Esophagus muscularis mucosa (tissue), 4 donors: ENCODE measurements at places on chromosomes 6 and 20. TPM values are rescaled to one million over a fixed set of nuclear protein-coding genes. Genes with fewer than 3 reads are reported as not detected.

DNA sequence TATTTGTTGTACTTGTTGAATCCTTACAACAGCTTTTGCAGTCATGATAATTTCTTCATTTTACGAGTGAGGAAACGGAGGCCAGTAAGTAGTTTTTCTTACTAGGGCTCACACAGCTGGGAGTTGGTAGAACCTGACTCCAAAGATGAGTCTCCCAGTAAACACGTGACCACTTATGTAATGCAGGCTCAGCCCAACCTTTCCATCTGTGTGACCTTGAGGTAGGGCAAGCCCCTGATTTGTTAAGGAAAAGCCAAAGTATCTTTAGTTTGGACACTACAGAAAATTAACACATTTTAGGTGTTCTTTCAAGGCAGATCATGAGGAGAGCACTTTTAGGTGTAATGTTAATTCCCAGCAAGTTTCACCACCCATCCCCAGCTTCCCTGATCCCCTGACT, 111.3 kb downstream of the LRRC1 start:
- H3K4me1 ChIP-seq = peaks cover 3% of the 10 kb centered on the region
- H3K27me3 ChIP-seq = no peaks in the 10 kb centered on the region
- peaks cover 4% of the 10 kb centered on the region for H3K36me3 ChIP-seq
- H3K27ac ChIP-seq = no peak overlapping the region
- DNase-seq = no peak

DNA sequence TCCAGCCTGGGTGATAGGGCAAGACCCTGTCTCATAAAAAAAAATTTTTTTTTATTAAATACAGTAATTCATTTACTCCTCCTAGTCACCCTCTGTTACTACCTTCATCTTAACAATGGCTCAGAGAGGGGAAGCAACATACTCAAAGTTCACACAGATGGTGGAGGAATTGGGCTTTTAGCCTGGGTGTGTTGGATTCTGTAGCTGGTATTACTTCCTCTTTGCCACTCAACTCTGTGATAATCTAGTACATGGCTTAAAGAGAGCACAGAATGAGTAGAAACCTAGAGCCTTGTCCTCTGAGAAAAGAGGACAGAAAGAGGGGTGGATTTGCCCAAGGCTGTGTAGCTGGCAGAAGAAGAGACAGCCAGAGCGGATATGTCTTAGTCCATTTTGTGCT, 96.6 kb downstream of the DLGAP4 start:
- H3K27ac ChIP-seq = no peak overlapping the region
- peaks cover 3% of the 10 kb centered on the region for H3K27me3 ChIP-seq
- DNase-seq = no peak
- H3K4me3 ChIP-seq = no peak overlapping the region
- H3K4me1 ChIP-seq = no peaks in the 10 kb centered on the region
- H3K36me3 ChIP-seq = no peaks in the 10 kb centered on the region

DNA sequence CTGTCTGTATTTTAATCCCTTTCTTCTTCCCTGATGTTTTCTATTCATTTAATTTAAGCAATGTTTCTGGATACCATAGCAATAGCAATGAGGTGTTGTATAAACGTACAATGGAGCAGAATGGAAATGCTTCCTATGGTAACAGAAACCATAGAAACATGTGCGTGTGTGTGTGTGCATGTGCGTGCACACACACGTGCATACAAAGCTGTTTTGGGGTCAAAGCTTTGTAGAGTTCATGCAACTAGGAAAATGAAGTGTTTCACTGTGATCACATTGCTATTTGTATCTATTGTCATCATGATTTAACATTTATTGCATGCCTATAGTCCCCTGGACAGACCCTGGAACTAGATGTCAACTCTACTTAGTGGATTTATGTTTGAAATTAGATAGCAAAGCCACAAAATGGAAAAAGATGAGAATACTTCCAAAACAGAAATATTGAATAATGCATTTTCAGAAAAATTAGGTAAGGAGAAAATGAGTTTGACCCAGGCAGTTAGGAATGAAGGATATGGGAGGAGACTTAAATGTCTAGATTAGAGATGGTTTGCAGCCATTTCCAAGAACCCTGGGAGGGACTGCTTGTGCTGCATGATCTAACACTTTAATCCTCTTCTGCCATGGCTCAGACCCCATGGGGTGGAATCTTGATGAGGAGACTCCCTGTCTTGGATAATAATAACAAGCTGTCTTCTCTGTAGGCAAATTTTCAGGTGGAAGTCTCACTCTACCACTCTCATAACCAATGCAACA, 124.4 kb downstream of the TRMT11 start:
- no peaks in the 10 kb centered on the region for H3K36me3 ChIP-seq
- no peaks in the 10 kb centered on the region for H3K27me3 ChIP-seq
- no peak overlapping the region for H3K4me3 ChIP-seq
- peaks cover 13% of the 10 kb centered on the region for H3K4me1 ChIP-seq
- DNase-seq = no peak
- H3K27ac ChIP-seq = no peak overlapping the region

DNA sequence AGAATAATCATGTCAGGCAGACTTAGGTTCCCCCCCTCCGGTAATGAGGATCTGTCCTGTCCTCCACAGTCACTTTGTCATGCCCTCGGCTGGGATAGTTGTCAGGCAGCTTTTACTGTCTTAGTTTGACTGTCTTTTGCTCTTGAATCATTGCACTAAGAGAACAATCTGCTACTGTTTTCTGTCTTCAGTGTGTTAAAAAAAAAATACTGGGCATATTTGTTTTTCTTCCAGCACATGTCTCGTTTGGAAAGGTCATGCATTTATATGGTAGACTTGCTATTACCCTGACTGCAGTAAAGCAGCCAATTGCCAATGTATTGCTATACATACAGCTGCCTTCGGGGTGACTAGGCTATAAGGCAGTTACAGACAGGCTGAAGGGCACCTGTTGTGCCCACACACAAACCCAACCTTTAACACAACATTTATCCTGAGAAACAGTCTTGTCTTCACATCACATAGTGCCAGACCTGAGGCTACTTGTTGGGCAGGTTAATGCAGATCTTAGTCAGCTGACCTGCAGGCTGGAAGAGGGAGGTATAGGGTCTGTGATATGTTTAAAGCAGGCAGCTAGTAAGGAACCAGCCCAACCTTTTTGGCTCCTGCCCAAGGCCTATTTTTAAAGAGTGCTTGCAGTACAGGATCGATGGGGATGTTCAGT, 26.7 kb downstream of the ARFGEF3 start:
- no peak overlapping the region for H3K27ac ChIP-seq
- no peaks in the 10 kb centered on the region for H3K4me1 ChIP-seq
- H3K27me3 ChIP-seq = no peaks in the 10 kb centered on the region
- no peak overlapping the region for H3K4me3 ChIP-seq
- H3K36me3 ChIP-seq = no peaks in the 10 kb centered on the region

GRCh38 chr20:10792291-10792690, 118.5 kb upstream of the JAG1 start:
- H3K4me1 ChIP-seq = no peaks in the 10 kb centered on the region
- DNase-seq = no peak
- no peaks in the 10 kb centered on the region for H3K27me3 ChIP-seq

- H3K27ac ChIP-seq = no peak overlapping the region
- H3K27me3 ChIP-seq = no peaks in the 10 kb centered on the region
- H3K4me1 ChIP-seq = no peaks in the 10 kb centered on the region
These were observed 41.6 kb upstream of the IYD start for GRCh38 chr6:150327117-150327774.

PPP1R16B gene
- total RNA-seq = 8.4 TPM

ARMC12 gene
- total RNA-seq = not detected

CCN6 gene
- total RNA-seq = not detected

PTGIS gene
- 135 TPM for total RNA-seq
